ENCODE measurements at places on chromosomes 2 and 18. TPM values are rescaled to one million over a fixed set of nuclear protein-coding genes. Genes with fewer than 3 reads are reported as not detected.
A peak's percentile ranks its signal among the peaks of the same experiment; 100 is the strongest.

DNA sequence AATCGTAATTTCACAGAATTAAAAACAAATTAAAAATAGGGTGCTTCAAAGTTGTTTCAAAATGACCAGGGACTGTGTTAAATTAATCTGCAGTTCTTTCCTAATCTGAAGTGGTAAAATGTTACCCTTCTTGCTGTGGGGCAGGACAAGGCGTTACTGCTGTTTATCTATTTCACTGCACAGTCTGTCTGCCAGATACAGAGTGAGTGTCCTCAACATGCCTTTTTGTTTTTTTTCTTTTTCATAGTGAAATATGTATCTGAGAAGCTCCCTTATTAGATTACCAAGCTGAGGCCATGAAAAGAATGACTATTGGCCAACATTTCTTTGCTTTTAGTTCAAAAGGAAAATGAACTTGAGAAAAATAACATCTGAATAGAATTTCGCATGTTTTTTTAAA lies 38.0 kb downstream of the KCTD1 start:
- peak; percentile 40 for DNase-seq

Gene SH3BP4
- total RNA-seq, result 64.4 TPM

Gene DCTN1
- 321 TPM for total RNA-seq

Gene RPRM
- total RNA-seq, result 2.4 TPM

Gene MTX2
- total RNA-seq, result 58.0 TPM

- no peak for DNase-seq
Measured at GRCh38 chr18:31943878-31944816, 1.2 kb upstream of the TRAPPC8 start.

DNA sequence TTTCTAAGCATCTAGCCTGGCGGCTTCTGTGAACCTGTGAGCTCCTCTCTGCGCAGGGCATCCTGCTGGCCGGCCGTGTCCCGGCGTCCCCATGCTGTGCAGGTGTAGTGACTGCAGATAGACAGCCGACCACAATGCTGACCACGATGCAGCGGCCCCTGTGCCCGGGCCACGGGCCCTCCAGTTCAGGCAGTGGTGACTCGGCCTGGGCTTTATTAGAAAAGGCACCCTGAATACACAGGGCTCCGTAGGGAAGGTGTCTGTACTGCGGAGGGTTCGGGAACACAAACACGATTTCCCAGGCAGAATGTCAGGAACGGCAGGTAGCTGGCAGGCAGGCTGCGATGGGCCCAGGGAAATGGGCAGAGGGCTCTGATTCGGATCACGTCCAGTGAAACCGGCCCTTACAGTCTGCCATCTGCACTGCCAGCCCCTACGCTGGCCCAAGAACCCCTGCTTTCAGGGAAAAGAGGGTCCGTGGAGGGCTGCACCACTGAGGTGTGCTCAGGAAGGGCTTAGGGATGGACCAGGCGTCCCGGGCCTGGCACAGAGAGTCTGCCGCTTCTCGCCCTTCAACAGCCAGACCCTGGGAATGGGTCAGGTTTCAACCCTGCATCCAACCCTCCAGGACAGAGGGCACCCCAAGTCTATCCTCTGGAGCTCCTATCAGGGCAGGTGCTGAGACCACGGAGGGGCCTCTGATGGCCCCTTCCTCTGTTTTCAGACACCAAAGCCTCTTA lies 196.5 kb downstream of the HDAC4 start:
- no peak for DNase-seq

DNA sequence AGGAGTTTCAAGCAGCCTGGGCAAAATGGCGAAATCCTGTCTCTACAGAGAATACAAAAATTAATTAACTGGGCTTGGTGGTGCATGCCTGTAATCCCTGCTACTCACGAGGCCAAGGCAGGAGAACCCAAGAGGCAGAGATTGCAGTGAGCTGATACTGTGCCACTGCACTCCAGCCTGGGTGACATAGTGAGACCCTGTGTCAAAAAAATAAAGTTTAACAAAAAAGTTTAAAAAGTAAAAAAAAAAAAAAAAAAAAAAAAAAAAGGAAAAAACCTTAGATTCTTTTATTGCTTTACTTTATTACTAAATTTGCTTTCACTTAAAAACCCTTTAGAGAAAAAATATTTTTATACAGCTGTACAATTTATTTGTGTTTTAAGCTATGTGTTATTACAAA lies 10.7 kb downstream of the CREB1 start:
- DNase-seq, result no peak

DNA sequence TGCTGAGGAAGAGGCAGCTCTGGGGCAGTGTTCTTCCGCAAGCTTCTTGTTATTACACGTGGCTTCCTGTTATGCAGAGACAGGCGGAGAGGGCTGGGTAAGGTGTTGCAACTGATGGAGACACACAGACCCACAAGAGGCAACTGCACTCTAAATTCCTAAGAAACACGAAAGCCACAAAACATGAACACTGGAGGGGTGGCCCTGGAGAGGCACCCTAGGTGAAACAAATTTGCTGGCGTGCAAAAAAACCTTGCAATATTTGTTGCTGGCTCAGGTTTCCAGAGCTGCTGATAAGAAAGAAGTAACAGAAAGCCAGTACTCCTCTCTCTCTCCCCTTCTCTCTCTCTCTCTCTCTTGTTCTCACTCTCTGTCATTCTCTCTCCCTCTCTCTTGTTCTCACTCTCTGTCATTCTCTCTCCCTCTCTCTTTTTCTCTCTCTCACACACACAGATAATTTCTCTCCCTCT lies 31.8 kb downstream of the ARHGAP25 start:
- DNase-seq, result peak; percentile 65

Data from testis (tissue), 5 donors.